CD4-positive, alpha-beta T cell treated with Interleukin-15 for 1 hour (primary cell): ENCODE measurements at places on chromosomes 7 and 10.

DNA sequence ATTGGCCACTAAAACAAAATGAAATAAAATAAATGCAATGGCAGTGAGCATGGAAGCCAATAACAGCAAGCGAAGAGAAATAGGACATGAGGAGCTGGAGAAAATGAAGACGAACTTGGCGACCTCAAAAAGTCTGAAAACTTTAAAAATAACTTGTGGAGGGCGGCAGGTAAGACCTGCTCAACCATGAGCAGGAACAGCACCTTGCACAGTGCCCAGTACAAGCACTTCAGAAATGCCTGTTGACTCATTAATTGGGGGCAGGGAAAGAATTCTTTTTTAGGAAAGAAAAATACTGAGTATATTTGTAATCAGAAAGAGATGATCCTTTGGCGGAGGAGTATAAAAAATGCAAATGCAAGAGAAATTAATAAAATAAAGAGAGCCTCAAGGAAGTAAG lies 78.0 kb downstream of the XPNPEP1 start:
- DNase-seq: no peak

DNA sequence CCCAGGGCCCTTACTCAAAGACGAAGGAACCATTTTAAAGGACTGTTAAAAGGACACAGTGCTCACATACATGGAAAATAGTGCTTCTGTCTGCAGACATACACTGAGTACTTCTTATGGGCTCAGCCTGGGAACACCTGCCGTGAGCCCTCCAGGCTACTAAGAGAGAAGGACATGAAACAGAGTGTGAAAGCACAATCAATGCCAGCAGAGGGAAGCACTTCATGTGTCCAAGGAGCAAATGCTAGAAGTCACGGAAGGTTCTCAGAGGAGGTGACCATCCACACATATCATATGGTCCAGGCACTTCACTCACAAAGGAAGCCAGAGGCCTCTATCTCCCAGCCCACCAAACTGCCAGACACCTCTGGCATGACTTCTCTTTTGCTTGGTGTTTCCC lies 15.5 kb downstream of the ELMO1 start:
- no peak for DNase-seq

GRCh38 chr7:99106411-99106810 lies 37.5 kb downstream of the SMURF1 start:
- no peak for DNase-seq

- no peak for DNase-seq
Measured at GRCh38 chr7:74228951-74229900, 19.4 kb downstream of the LAT2 start.

- no peak for DNase-seq
Measured at GRCh38 chr7:128034825-128035224, 3.6 kb upstream of the LRRC4 start.

DNA sequence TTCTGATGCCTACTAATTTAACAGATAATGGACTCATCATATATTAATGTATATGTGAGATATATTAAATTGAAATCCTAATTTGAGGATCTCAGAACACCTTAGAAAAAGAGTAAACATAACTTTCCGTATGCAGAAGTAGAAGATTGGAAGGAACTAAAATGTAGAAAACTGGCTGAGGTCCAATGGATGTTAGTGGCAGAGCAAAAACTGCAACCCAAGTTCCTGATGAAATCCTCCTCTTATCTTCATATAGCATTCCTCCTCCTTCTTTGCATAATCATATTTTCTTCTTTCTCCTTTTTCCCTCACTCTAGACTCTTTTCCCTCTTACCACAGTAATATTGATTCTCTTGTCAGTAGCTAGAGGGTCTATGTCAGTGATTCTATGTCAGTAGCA lies 6.0 kb downstream of the INA start:
- DNase-seq: no peak

DNA sequence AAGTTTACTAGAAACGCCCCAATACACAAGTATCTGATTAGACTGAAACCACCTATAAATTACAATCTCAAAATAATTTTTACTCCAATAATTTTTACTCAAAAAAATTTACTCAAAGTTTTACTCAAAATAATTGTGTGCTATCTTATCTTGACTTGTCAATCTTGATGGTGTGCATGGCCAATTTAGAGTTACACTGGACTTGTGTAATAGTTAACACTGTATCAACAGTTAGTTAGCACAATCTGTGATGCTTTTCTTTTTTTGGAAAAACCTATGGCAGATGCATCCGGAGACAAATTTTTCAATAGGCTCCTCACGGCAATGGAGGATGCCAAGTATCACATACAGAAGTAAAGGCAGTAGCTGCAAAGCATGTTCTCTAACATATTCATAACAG lies 24.9 kb downstream of the LMOD2 start:
- DNase-seq: no peak

- no peak for DNase-seq
Measured at GRCh38 chr7:72042855-72043254, 369.3 kb downstream of the CALN1 start.

DNA sequence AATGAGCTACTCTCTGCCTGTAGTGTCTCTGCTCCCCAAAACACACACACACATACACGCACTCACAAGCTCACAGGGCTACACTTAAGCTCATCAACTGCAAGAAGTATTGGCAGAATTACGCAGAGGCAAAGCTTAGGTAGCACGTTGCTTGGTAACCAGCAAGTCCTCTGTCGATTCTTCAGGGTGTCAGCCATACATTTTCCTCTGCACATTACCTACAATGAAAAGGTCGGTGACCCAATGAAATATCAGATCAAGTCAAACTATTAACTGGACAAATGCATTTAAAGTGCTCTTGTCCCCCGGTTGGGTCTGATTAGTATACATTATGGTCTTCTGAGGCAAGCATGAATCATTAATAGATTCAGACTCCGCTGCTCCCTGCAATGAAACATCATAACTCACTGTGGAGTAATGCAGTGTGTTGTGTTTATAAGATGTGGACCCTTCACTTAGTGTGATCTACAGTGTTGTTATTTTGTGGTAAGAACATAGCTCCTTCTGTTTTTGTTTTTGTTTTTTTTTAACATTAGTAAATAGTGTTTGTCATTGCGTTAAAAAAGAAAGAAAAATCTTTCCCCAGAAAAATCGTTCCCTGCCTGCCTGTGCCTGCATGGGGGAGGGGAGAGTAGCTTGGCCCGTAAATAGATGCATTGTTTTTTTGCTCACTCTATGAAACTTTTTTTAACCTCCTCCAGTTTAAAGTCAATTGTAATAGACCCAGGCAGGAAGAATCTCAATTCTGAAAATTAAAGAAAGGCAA lies 325.5 kb downstream of the SFMBT2 start:
- DNase-seq: no peak

DNA sequence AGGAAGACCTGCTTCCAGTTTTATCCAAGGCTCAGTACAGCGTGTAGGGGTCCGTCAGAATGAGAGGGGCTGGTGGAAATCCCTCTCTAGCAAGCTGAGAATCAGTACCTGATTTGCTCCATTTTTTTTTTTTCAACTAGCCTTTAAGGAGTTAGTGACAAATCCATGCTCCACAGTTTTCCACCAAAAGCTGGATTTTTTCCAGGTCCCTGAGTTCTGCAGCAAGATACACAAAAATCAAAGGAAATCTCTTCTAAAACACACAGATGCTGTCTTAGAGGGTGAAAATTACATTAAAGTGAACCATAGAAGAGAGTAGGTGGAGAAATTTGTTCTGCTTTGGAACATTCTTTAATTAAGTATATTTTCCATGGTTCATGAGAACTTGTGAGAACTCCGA lies 30.4 kb downstream of the MDFIC start:
- DNase-seq: no peak

- no peak for DNase-seq
Measured at GRCh38 chr10:56653289-56653688, 292.2 kb upstream of the ZWINT start.

DNA sequence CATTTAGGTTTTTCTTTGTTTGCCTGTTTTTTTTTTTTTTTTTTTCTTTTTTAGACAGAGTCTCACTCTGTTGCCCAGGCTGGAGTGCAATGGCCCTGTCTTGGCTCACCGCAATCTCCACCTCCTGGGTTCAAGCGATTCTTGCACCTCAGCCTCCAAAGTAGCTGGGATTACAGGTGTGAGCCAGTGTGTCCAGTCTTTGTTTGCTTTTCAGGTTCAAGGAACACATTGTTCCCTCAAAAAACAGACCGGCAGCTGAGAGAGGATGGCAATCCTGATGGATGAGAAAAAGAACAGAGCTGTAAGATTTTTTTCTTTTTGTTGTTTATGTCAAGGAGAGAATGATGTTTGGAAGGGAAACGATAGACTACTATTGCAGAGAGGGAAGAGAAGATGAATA lies 23.3 kb upstream of the RHOBTB1 start:
- DNase-seq: no peak

- DNase-seq: no peak
Measured at GRCh38 chr7:153188161-153188560, 428.6 kb downstream of the ACTR3B start.

DNA sequence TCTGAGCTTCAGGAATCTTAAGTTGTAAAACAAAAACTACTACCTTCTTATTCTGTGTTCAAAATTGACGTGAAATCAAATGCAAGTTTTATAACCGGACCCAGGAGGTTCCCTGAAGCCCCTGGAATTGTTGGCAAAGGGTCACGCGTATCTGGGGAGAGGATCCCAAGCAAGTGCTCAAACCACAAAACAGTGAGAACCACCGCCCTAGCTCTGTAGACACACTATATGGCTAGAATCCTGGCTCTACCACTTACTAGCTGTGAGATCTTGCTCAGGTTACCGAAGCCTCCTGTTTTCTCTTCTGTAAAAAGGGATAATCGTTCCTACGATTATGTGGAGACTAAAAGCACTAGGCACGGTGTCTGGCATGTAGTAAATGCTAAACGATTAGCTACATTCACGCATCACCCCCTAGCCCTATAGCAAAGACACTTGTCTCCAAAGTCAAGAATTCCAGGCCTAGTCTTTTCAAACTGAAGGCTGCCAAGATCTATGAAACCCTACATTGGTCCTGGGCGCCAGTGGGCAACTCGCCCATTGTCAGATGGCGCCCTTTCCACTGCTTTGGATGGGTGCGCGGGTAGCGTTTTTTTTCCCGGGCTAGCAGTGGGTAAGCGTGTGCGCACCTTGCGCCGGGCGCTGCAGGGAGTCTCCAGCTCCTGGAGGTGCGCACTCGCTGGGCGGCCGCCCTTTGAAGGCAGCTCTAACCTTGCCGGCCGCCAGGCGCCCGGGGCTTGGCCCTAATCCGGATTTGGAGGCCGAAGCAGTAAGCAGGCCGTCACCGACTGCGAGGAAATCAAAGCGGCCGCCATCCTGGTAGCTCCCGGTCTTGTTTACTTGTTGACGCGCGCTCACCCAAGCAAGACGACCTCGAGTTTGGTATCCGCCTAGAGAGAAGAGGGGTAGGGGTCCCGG lies 11.6 kb upstream of the NKX2-3 start:
- no peak for DNase-seq

DNA sequence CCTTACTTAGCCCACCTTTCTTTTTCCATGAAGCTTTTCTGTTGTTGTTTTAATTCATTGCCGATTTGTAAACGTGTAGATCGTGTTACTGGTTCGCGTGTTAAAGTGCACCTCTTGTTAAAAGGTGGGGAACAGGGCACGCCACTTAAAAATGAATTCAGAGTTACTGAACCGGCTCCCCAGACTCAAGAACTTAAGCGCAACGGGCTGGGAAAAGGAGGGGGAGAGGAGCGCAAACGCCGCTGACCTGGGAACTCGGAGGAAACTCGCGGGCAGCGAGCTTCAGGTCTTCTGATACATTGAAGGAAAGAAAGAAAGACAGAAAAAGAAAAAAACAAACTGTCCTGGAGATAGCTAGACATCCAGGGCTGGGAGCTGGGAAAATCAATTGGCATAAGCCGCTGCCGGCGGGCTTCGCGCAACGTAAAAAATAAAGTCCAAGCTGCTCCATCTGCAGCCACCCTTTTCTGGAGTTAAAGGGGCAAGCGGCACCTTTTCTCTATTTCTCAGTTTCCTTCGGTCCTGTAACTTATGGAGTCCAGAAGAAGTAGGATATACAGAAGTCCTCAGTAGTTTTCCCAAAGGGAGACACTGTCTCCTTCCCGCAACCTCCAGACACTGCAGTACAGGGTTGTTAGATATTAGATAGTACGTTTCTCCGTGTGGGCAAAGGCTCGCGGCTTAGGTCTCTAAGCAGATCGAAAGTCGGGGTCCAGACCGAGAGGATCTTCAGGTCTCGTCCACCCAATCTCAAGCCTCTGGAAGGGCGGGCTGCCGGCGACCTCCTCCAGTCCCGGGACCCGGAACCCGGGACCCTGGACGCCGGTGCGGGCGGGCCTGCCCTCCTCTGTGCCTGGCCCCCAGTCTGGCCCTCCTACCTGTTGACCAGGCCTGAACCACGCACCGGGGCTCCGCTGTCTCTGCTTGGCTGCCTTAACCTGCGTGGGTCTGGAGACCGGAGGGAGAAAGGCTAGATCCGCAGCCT lies 1.8 kb upstream of the DLX6 start:
- DNase-seq: no peak
